Type B pancreatic cell (in vitro differentiated cells): ENCODE measurements at places on chromosomes 4 and X. TPM values are rescaled to one million over a fixed set of nuclear protein-coding genes. Genes with fewer than 3 reads are reported as not detected.

GRCh38 chr4:36551697-36552214 is 270.3 kb downstream of the DTHD1 start:
- no peak for DNase-seq

- no peak for DNase-seq
Measured at GRCh38 chrX:39817754-39818470, 279.8 kb downstream of the BCOR start.

GRCh38 chrX:73855546-73855945 is 292.5 kb downstream of the CHIC1 start:
- DNase-seq: no peak

GRCh38 chrX:2261831-2262667 is 238.7 kb downstream of the DHRSX start:
- no peak for DNase-seq

Gene GRIA3
- total RNA-seq: 9.2 and 12.4 TPM in 2 replicates

Gene NXF2B
- total RNA-seq: 0.17 and 0.64 TPM in 2 replicates

Gene DDIT4L
- total RNA-seq: 5.7 and 6.7 TPM in 2 replicates
